ENCODE measurements at places on chromosomes 6 and 20.
A peak's percentile ranks its signal among the peaks of the same experiment; 100 is the strongest.

DNA sequence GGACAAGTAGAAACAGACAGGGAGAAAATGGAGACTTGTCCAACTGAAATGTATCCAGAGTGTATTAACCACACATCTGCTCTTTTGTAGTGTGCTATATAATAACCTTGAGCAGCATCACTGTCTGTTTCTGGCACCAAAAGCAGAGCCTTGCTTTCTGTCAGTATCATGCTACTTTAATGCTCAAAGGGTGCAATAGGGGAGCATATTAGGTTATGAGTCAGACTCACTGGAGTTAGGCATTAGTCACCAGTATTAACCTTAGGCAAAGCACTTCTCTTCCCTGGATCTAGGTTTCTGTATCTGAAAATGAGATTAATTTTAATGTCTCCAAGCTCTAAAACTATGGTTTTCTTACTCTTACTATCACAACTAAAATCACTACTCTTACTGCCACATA, 280.1 kb downstream of the TFAP2B start:
- DNase-seq, result no peak

DNA sequence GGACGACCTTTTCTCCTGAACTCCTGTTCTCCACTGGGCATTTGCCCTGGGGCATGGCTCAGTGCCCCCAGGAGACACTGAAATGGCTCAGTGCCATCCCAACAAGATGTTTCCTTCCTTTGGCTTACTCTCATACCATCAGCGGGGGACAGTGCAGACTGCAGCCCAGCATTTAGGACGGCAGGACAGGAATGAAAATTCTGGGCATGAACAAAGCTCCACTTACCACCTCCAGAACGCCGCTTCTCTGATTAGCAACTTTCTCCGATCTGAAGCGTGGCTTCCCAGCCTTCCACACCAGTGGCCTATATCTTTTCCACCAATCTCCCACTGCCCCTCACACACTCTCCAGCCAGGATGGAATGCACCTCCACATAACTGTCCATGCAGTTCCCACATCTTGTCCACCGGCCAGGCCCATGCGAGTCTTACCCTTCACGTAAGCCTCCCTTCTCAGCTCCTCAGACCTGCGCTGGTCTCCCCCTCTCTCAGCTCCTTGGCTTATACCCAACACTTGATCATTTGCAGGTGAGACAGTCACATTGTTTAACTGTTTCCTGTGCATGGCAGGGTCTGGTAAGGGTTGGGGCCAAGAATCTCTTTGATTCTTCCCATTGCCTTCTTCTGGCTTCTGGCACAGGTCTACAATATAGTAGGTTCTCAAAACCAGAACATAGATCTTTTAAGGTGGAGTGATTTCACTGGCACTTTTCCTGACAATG, 114.5 kb downstream of the FYN start:
- peak; percentile 64 for DNase-seq

DNA sequence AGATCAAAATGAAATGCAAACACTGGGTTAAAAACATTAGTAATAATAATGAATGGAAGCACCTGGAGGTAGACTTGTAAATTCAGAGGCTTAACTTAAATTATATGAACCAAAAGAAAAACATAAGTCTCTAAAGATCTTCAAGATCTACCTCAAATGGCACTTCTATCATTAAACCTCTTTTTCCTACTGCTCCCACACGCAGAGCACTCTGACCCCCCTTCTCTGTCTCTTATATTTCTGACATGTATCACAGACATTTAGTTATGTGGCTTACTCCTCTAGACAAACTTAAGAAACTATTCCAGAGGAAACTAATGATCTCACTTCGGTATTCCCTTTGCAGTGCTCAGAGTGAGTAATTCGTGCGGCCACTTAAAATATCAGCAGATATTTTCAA, 1.1 kb downstream of the TBC1D32 start:
- DNase-seq, result no peak

- no peak for DNase-seq
Measured at GRCh38 chr6:89956182-89956581, 61.9 kb downstream of the GJA10 start.

- DNase-seq, result no peak
Measured at GRCh38 chr6:149445573-149445972, 39.2 kb downstream of the ZC3H12D start.

DNA sequence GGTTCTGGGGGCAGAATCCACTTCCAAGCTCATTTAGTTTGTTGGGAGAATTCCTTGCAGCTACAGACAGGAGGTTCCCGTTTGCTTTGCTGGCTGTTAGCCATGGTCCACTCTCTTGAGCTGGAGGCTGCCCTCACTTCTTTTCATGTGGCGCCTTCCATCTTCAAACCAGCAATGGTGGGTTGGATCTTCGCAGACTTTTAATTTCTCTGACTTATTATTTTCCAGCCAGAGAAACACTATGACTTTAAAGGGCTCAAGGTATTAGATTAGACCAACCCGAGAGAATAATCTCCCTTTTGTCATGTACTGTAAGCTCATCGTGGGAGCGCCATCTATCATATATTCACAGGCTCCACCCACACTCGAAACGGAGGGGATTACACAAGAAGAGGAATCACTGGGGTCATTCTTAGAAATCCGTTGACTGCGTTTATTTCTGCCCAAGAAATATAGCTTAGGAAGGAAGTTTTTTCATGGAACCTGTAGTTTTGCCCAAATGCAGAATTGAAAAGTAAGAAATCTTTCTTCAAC, 38.9 kb downstream of the SAMD5 start:
- DNase-seq, result no peak

GRCh38 chr20:32314768-32315167, 37.3 kb downstream of the KIF3B start:
- no peak for DNase-seq

DNA sequence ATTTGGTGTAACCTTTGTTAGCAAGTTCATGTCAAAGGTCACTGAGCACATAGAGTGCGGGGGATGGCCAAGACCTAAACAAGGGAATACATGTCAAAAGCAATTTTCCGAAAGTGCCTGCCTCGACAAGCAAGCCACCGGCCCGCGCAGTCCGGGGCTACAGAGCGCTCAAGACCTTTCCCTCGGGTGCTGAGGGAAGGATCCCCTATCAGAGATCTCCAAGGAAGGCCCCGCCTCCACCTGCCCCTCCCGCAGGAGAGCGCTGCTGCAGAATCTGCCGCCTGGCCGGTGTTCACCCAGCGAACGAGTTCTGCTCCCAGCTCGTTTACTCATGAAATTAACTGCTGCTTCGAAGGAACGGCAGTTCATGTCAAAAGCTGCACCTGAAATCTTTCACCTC, 252.7 kb downstream of the BMP7 start:
- DNase-seq, result no peak

DNA sequence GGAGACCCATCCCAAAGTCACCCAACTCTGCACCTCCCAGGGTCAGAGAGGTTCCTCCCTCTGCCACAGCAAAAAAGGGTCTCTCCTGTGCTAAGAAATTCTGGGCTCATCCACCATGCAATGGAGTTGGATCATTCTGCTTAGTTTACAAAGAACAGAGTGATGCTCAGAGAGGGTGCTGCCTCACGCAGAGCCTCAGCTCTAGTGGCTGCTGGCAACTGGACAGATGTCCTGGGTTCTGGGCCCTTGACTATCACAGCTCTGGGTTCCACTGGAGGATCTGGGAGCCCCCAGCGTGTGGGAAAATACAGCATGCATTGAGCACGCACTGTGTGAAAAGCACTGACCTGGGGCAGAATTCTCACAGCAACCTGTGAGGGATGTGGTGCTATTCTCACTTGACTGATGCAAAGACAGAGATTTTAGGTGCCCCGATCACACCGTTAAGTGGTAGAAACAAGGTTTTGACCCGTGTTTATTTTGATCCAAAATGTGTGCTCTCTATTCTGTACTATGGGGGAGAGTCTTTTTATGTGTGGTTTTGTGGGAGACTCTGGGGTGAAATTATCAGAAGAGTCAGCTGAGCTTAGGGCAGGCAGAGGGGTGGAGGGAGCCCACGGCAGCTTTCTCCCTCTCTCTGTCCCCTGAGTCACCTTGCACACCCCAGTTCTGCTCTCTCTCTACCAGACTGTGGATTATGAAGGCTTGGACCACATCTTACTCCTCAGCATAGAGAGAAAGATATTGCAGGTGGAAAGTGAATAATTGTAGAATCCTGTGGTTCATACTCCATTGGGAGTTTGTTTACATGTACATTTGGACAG, 19.9 kb downstream of the TREML4 start:
- no peak for DNase-seq

- no peak for DNase-seq
Measured at GRCh38 chr6:117870486-117871242, 36.4 kb upstream of the SLC35F1 start.

DNA sequence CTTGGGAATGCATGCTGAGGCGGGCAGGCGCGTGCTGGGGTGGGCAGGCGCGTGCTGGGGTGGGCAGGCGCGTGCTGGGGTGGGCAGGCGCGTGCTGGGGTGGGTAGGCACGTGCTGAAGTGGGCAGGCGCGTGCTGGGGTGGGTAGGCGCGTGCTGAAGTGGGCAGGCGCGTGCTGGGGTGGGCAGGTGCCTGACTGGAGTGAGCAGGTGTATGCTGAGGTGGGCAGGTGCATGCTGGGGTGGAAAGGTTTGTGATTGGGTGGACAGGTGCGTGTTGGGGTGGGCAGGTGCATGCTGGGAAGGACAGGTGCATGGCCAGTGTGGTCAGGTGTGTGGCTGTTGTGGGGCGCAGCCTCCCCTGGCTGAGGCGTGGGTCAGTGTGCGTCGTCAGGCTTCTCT, 404.1 kb downstream of the CDH4 start:
- no peak for DNase-seq

DNA sequence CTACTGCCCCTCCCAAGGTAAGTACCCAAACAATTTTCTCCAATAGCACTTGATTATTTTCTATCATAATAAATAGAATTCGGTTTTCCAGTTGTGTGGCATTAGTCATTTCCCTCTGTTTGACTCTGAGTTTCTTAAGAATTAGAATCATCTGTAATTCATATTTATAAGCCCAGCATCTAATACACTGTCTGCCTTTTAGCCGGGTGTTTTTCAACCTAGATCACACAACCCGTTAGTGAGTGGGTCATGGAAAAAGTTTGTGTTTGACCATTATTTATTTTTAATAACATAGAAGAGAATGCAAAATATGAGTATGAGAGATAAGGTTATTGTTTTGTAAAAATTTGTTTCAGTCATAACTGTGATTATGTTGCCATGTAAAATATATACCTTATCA, 701.6 kb downstream of the RFPL4B start:
- no peak for DNase-seq

- peak; percentile 86 for DNase-seq
Measured at GRCh38 chr6:158817728-158818580, 1.2 kb downstream of the EZR start.

DNA sequence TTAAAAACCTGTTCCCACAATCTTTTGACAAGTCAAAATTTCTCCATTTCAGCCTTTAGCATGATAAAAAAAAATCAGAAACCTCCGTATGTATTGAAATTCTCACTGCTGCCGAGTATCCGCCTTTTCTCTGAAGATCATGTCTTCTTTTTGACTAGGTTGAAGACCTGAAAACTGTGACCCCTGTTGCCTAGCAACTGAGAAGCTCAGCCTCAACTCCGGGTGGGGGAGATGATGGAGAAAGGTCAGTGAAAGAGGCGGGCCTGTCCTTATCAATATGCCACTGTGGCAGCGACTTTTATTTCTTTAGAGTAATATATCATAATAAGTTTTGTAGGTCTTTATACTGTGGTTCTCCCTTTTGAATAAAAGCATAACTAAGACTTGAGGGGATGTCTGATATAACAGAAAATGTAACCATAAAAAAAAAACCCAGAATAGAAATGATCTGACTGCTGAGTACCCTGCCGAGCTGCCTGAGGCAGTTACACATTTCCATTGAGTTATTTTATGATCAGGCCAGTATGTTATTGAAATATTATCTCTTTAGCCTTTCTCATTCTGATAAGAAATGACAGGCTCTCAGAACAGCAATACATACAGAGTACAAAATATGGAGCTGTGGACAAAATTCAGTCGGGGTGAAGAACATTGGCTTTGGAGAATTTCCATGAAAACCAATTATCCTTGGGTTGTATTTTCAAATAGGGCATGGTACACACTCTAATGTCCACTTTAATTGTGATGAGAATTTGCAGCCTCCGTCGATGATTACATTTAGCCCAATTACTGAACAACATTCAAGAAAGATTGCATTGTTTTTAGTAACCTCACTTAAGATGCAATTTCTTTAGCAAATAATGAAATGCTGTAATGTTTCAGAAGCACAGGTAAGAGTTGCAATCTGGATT, 136.7 kb upstream of the EEF1E1 start:
- DNase-seq, result no peak

- DNase-seq, result no peak
Measured at GRCh38 chr6:11917951-11918738, 94.0 kb upstream of the HIVEP1 start.

- DNase-seq, result peak; percentile 92
Measured at GRCh38 chr6:31575335-31575901, at the start of gene TNF. TNF (plus strand) TSS chr6:31575565; CDS start chr6:31575742, 177 bp downstream.

DNA sequence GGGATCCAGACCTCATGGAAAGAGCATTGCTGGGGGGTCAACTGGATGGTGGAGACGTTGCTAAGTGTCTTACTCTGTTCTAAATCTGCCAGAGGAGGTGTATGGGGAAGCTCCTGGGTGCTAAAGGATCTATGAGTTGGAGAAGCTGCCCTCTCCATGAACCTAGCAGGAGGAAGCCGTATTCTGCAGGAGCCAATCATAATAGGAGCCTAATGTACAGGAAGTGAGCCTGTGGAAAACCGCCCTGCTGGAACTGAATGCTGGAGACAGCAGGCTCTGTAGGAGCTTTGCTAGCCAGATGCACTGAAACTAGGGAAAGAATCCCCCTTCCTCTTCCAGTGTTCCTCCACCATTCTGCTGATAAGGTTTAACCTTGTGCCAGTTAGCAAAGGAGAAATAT, 10.9 kb downstream of the CASP8AP2 start:
- DNase-seq, result no peak

- DNase-seq, result no peak
Measured at GRCh38 chr6:108564178-108564577, 3.5 kb downstream of the FOXO3 start.

GRCh38 chr6:88006557-88006956, 41.1 kb upstream of the SPACA1 start:
- no peak for DNase-seq

DNA sequence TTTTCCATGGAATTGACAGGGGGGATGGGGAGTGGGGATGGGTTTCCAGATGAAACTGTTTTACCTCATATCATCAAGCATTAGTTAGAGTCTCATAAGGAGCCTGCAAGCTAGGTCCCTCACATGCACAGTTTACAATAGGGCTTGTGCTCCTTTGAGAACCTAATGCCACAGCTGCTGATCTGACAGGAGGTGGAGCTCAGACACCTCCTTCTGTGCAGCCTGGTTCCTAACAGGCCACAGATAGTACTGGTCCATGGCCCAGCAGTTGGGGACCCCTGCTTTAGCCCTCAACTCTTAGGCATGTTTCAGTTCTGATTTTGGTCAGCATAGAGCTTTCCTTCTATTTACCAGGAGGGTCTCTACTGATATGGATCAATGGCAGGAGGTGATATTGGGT, 251.6 kb downstream of the LAMA2 start:
- no peak for DNase-seq

Data from CD4-positive, alpha-beta T cell treated with Interleukin-12 subunit alpha and Interleukin-12 subunit beta, for 1 hour (primary cell).